AG04449 (cell line): ENCODE measurements at places on chromosomes 5 and 9.

GRCh38 chr5:177552839-177553455, 1.4 kb downstream of the FAM193B start:
- no peak for DNase-seq

- DNase-seq: no peak
Observed at GRCh38 chr5:154107756-154108155, 69.0 kb downstream of the MFAP3 start.

DNA sequence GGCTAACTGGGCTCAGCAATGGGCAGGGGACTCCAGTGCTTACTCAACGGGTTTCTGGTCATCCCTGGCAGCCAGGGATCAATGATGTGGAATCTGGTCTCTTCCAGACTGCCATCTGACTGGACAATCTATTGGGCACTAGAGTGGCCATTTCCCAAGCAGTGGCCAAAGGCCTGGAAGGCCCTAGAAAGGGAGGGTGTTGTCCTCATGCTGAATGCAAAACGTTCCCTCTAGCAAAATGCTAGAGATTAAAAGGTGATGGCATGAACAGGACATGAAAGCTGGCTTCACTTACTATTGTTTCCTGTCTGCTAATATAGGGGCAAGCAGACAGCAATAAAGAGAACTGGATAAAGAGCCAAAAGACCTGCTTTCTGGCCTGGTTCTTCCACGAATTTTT, 254.2 kb upstream of the PANK3 start:
- no peak for DNase-seq

DNA sequence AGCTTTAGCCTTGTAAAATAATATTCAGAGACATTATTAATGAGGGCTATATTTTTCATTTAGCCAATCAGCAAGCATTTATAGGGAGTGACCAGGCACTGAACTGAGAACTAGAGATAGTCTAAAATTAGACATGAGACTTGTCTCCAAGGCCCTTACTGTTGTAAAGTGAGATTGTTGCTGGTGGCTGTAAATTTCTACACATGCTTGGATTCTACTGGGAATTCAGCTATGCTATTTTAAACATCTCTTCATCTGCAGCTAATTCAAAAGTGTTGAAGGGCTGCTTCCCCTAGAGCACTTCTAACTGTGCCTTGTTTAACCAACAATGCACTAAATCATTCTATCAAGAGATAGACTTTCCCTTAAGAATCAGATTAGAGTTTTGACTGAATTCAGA, 67.4 kb downstream of the CHSY3 start:
- DNase-seq: peak; percentile 57
